ENCODE measurements at places on chromosomes 5 and 9.

DNA sequence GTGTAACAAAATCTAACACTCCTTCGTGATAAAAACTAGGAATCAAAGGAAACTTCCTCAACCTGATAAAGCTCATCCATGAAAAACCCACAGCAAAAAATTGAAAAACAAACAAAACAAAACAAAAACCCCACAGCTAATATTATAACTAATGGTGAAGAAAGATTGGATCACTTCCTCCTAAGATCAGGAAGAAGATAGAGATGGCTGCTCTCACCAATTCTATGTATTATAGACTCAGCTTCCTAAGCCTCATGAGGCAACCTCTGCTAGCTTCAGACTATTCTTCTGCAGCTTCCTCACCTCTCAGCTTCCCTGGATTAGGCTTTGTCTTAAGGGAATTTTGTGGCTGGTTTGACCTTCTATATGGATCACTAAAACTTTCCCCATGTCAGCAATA, 40.1 kb downstream of the PHAX start:
- no peak overlapping the region for H3K4me3 ChIP-seq
- no peak overlapping the region for H3K27ac ChIP-seq
- H3K4me1 ChIP-seq: no peaks in the 10 kb centered on the region
- H3K27me3 ChIP-seq: no peaks in the 10 kb centered on the region
- DNase-seq: no peak

DNA sequence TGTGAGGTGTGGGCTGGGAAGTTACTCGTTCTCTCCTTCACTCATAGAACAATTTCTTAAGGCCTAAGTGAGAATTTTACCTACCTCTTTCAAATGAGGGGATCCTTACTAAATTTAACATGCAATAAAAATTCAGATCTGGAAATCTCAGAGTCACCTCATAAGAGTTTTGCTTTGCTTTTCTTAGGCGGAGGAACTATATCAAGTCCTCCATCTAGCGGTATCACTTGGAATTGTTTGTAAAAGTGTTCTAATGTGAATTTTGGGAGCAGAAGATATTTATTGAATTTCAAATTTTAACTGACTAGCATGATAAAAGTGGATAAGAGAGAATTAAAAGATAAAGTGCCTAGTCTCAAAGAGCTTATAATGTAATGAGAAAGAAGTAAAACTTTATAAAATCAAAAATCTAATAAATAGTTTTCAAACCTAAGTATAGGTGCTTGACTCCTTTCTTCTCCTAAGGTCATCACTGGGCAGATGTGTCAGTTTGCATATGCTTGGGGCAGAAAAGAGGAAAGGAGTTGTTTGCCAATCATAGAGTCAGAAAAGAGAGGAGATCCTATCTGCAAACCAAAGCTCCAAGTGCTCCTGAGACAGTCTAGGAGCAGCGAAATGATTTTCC, 145.7 kb upstream of the DAB2 start:
- no peak overlapping the region for H3K27ac ChIP-seq
- no peak overlapping the region for H3K4me3 ChIP-seq
- no peaks in the 10 kb centered on the region for H3K27me3 ChIP-seq
- no peak for DNase-seq
- no peaks in the 10 kb centered on the region for H3K36me3 ChIP-seq
- H3K4me1 ChIP-seq: no peaks in the 10 kb centered on the region

DNA sequence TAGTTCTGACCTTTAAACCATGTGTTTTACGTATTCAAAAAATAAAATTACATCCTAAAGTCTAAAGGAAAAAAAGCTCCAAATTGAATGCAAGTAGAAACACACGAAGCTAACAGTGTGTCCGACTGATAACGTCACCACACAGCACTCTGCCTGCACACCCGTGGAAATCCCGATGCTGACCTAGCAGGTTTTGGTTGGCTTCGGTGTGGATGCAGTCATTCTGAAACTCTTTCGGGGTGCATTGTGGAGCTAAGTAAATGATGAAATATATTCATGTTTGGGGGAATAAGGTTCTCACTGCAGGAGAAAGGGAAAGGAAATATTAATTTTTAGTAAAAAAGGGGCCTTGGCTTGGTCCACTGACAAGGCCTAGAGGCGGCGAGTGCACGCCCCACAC, 2.0 kb downstream of the RASGEF1C start:
- no peak for DNase-seq
- H3K4me3 ChIP-seq: no peak overlapping the region
- no peaks in the 10 kb centered on the region for H3K36me3 ChIP-seq
- no peak overlapping the region for H3K27ac ChIP-seq

- DNase-seq: no peak
- H3K4me3 ChIP-seq: no peak overlapping the region
- H3K36me3 ChIP-seq: no peaks in the 10 kb centered on the region
- H3K27me3 ChIP-seq: no peaks in the 10 kb centered on the region
- no peaks in the 10 kb centered on the region for H3K4me1 ChIP-seq
Measured at GRCh38 chr5:123700624-123701287, 188.8 kb downstream of the CSNK1G3 start.

DNA sequence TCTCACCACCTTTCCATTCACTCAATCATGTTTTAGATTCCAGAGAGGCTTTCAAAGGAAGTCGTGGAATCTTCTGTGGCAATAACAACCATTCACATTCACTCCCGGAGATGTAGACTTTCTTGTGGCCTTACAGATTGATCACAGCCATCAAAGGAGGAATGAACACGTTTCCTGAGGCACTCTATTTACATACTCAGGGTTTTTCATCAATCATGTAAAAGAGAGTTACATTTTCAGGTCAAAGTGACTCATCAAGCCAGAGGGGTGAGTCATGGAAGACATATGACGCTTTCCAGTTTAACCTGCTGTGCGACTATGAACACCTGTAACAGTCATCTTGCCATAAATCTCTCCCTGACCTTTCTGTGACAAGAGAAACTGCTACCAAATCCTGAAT, 39.3 kb upstream of the RAD23B start:
- no peak for DNase-seq
- no peak overlapping the region for H3K4me3 ChIP-seq
- H3K27ac ChIP-seq: no peak overlapping the region
- no peaks in the 10 kb centered on the region for H3K27me3 ChIP-seq

GRCh38 chr5:158621391-158621790, 478.3 kb downstream of the EBF1 start:
- no peak overlapping the region for H3K4me3 ChIP-seq
- DNase-seq: no peak
- H3K4me1 ChIP-seq: no peaks in the 10 kb centered on the region
- no peaks in the 10 kb centered on the region for H3K36me3 ChIP-seq

DNA sequence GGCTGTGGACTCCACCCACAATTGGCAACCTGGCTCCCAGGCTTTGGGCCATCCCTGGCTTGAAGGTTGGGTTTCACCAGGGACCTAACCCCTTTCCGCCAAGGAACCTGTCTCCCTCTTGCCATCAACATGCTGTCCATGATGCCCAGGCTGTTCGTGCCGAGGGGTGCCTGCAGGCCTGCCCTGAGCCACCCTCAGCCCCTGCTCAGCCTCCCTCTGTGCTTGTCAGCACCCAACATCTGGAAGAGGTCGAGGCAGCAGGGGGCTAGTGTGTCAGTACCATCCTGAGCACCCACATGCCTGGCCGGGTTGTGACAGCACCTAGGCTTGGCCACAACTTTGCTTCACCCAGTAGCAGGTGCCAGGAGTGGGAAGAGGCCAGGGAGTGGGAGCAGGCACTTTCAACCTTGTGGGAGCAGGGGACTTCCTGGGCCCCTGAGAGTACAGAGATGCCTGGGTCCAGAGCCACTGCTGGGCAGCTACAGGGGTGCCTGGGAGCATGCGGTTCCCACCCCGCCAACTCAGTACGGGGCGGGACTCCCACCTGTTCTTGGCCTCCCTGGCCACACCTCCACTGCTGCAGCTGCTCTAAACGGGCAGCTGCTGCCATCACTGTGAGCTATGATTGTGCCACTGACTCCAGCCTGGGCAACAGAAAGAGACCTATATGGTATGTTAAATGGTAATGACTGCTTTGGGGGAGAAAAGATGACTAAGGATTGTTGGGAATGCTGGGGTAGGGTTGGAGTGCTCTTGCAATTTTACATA, 6.3 kb downstream of the PDCD1LG2 start:
- no peak overlapping the region for H3K27ac ChIP-seq
- no peaks in the 10 kb centered on the region for H3K27me3 ChIP-seq
- H3K4me1 ChIP-seq: peaks cover 6% of the 10 kb centered on the region
- no peaks in the 10 kb centered on the region for H3K36me3 ChIP-seq
- no peak for DNase-seq

DNA sequence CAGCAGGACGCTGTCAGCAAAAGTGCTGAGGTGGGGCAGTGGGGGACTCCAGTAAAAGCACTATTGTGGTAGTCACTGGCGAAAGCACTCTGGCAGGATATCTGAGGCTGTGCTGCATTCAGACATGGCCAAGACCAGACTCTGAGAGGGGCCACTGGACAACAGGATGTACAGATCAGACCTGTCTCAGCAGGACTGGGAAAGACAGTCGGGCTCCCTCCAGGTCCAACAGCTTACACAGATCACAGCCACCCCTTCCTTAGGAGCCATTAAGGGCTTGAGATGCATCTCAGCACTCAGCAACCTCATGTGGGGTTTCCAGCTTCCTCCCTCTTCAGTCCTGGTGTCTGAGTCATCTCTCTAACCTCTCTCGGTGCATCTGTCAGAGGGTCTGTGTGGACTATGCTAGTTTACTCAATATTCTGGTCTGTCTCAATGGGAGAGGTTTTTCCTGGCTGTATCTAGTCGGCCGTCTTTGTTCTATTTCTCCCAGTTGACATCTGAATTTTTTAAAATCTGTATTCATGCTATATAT, 154.5 kb downstream of the CWC27 start:
- no peak overlapping the region for H3K27ac ChIP-seq
- H3K4me1 ChIP-seq: no peaks in the 10 kb centered on the region
- DNase-seq: no peak
- H3K27me3 ChIP-seq: no peaks in the 10 kb centered on the region

GRCh38 chr9:92724528-92725265, 39.9 kb downstream of the BICD2 start:
- DNase-seq: no peak
- no peaks in the 10 kb centered on the region for H3K27me3 ChIP-seq
- H3K4me3 ChIP-seq: no peak overlapping the region
- no peak overlapping the region for H3K27ac ChIP-seq
- H3K36me3 ChIP-seq: peaks cover 44% of the 10 kb centered on the region

DNA sequence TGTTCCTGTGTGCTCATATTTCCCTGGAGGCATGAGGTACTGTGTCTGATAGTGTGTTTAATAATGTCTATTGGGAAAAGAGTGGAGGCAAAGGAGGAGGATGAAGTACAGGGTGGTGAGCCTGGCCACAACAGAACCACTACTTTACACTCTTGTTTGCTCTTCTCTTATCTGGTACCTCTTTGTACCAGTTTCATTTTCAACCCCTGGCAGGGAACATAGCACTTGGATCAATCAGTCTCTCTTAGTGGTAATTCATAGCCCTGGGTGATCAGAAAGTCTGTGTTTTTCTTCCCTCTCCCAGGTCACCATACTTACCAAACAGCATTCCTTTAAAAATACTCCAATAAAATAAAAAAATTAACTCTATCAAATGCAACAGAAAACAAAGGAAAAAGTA, 105.4 kb downstream of the DMRT2 start:
- no peak overlapping the region for H3K27ac ChIP-seq
- H3K4me3 ChIP-seq: no peak overlapping the region
- no peaks in the 10 kb centered on the region for H3K27me3 ChIP-seq
- H3K36me3 ChIP-seq: no peaks in the 10 kb centered on the region
- H3K4me1 ChIP-seq: no peaks in the 10 kb centered on the region

GRCh38 chr5:541539-542318, 17.5 kb upstream of the SLC9A3 start:
- H3K27ac ChIP-seq: no peak overlapping the region
- H3K27me3 ChIP-seq: peaks cover 44% of the 10 kb centered on the region
- H3K4me3 ChIP-seq: no peak overlapping the region
- no peaks in the 10 kb centered on the region for H3K36me3 ChIP-seq

DNA sequence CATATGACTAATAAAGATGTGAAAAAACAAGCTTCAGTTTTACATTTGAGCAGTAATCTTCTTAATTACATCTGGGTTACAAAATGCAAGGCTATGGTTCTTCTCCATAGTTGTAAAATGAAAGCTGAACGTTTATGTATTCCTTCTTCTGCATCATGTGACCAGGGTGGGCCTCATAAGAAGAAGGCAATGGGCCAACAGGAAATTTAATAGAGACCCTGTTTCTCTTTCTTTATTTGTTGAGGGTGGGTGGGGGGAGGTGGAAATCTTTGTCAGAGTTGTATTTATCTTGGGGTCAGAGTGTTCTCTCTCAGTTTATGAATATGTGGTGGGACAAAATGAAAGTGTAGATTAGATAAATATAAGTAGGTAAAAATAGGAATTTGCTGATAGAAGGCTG, 418.8 kb downstream of the TLE4 start:
- no peak overlapping the region for H3K4me3 ChIP-seq
- no peaks in the 10 kb centered on the region for H3K4me1 ChIP-seq
- H3K36me3 ChIP-seq: no peaks in the 10 kb centered on the region
- H3K27me3 ChIP-seq: no peaks in the 10 kb centered on the region
- DNase-seq: no peak

DNA sequence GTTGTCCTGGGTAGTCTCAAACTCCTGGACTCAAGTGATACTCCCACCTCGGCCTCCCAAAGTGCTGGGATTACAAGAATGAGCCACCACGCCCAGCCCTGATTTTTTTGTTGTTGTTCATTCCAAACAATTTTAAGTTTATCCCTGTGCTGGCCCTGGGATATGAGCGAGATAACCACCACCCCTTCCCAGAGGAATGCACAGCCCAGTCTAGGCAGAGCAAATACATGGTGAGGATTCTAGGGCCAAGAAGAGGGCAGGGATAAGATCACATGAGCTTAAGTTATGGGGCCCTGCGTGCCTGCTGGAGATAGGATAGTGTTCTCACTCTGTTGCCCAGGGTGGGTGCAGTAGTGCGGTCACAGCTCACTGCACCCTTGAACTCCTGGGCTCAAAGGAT, 21.0 kb upstream of the TOR1B start:
- DNase-seq: no peak
- H3K27me3 ChIP-seq: no peaks in the 10 kb centered on the region
- H3K4me1 ChIP-seq: peaks cover 12% of the 10 kb centered on the region
- H3K4me3 ChIP-seq: no peak overlapping the region

- H3K36me3 ChIP-seq: no peaks in the 10 kb centered on the region
- no peak for DNase-seq
- H3K27ac ChIP-seq: no peak overlapping the region
- peaks cover 31% of the 10 kb centered on the region for H3K4me1 ChIP-seq
Measured at GRCh38 chr9:70493029-70493428, 78.6 kb upstream of the KLF9 start.

GRCh38 chr5:65855766-65856315, 70.5 kb upstream of the ERBIN start:
- H3K27ac ChIP-seq: no peak overlapping the region
- H3K4me3 ChIP-seq: no peak overlapping the region
- H3K4me1 ChIP-seq: no peaks in the 10 kb centered on the region
- H3K36me3 ChIP-seq: no peaks in the 10 kb centered on the region
- H3K27me3 ChIP-seq: no peaks in the 10 kb centered on the region
